ENCODE measurements at places on chromosomes 3 and 15.
A peak's percentile ranks its signal among the peaks of the same experiment; 100 is the strongest.

DNA sequence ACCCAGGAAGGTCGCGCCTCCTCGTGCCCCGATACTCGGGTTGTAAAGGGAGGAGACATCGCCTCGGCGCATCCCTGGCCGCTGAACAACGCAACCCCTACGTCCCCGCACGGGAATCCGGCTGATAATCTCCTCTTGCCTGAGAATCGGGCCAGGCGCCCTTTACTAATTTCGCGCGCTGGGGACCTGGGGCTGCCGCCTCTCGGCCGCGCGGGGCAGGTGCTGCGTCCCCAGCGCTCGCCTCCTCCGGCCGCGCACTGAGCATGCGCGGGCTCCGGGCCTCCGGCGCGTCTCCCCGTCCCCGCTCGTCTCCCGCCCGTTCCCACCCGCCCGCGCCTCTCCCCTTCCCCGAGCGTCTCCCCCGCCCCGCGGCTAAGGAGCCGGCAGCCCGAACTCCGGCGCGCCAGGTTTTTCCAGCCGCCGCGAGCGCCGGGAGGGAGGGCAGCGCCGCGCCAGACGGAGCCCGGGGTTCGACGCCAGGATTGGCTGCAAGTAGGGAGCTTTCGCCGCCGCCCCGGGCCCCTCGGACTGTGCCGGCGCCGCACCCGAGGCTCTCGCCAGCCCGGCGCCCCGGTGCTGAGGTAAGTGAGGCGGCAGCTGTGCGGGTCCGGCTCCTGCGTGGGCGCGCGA lies at the start of gene CNTN4:
TSS of gene CNTN4 (plus strand) at position 469 of the 630 bp plus-strand sequence.
- peak; percentile 94 for DNase-seq

- no peak for DNase-seq
Observed at GRCh38 chr3:185325946-185326791, 36.8 kb upstream of the MAP3K13 start.

DNA sequence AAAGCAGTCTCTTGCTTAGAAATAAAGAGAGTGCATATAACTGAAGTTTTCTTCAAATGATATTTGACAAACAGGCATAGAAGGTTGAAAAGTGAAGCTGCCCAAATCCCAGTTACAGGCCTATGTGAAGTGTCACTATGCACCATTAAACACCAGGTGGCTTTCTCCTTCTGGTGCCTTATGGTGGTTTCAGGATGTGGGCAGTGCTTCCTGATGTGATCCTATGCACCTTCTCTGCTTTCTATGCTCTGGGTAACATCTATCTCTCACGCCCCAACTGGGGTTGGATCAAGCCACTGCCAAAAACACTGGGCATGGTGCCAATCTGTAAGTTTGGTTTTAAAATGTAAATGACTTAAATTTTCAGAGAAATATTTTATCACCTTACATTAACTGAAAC lies 744.7 kb downstream of the TUSC7 start:
- no peak for DNase-seq

GRCh38 chr3:78978037-78978436 lies 789.8 kb downstream of the ROBO1 start:
- no peak for DNase-seq

GRCh38 chr15:92519709-92520108 lies 126.0 kb downstream of the ST8SIA2 start:
- DNase-seq, result no peak

DNA sequence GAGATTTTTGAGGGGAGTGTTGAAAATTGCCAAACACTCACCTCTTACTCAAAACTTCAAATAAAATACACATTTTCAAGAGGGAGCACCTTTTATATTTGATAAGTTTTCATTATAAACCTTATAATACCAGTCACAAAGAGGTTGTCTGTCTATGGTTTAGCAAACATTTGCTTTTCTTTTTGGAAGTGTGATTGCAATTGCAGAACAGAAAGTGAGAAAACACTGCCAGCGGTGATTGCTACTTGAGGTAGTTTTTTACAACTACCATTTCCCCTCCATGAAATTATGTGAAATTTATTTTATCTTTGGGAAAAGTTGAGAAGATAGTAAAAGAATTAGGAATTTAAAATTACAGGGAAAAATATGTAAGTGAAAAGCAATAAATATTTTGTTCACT lies 20.1 kb downstream of the DIPK2A start:
- no peak for DNase-seq

DNA sequence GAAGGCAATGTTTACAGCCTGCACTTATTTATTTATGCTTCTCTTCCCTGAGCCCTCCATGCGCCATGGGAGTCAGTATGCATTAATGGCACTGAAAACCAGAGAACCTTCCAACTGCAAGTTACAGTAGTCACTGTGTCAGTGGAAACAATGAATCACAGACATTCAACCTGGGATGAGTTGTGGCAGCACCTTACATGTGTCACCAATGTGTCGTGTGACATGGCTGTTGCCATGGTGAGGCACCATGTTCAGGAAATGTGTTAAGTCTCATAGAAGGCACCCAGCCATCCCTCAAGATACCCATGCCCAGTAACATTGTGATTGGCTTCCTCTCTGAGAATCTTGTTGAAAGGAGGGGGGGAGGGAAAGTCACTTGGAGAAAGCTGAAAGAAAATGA lies 105.0 kb downstream of the FOXP1 start:
- no peak for DNase-seq

- no peak for DNase-seq
Observed at GRCh38 chr3:23304424-23304823, 101.3 kb downstream of the UBE2E2 start.

DNA sequence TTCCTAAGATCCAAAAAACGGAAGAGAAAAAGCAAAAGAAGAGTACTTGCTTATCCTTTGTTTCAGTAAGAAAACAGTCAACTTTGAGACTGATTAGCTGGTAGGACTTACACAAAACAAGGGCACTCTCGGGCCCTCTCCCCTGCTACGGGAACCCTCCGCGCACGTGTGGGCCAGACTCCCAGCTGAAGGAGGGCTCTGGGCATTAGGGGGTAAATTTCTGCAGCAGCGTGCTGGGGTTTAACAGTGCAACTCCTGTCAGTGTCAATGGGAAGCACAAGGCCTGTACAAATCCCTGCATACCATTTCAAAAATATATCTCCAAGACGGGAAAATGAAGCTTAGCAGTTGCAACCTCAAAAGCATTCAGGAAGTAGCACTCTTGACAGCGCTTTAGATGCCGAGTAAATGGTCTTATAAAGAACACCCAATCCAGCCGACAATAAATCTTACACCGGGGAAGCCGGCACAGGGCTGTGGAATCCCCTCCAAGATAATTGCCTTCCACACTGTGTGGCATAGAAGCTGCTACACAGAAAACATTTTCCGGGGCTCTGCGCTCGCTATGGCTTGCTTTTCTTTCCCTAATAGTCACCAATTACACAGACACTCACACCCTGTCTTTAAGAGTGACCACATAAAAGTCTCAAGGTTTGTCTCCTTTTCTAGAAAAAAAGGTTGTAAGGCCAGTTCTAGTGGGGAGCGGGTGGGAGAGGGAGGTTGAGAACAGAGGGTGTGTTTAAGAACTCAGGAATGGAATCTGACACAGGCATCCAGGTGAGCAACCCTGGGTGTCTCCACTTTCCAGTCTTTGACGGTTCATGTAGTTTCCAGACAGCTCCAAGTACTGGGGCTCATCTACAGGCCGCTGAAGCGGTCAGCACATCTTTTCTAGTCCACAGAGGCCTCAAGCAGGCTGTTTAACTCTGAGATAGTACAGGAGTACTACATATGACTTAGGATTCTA lies 512.7 kb downstream of the FOXP1 start:
- no peak for DNase-seq

GRCh38 chr3:68060191-68060590 lies 405.8 kb upstream of the SUCLG2 start:
- DNase-seq, result no peak

GRCh38 chr3:192825657-192826200 lies 91.9 kb downstream of the MB21D2 start:
- no peak for DNase-seq

DNA sequence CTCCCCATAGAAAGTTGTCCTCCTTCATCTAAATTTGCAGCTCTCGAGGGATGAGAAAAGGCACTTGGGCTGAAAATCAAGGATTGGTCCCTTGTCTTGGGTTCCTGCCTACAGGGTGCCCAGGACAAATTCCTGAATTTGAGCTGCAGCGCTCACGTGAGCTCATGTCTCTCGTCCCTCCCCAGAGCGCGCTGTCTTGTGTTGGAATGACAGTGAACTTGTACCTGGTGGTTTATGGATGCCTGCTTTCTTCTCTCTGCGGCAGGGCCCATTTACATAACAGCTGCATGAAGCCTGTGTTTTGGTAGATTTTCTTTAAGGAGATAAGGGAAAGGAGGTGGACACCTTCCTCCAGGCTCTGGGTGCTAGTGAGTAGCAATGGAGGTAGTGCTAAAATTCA lies 4.3 kb downstream of the RYR3 start:
- DNase-seq, result no peak

GRCh38 chr15:82805994-82806406 lies at the start of gene FSD2:
Gene FSD2 (minus strand): TSS chr15:82806069. CDS start chr15:82787390, 18,679 bp downstream.
- DNase-seq, result no peak

GRCh38 chr15:87369269-87369668 lies 887.3 kb downstream of the NTRK3 start:
- DNase-seq, result no peak

DNA sequence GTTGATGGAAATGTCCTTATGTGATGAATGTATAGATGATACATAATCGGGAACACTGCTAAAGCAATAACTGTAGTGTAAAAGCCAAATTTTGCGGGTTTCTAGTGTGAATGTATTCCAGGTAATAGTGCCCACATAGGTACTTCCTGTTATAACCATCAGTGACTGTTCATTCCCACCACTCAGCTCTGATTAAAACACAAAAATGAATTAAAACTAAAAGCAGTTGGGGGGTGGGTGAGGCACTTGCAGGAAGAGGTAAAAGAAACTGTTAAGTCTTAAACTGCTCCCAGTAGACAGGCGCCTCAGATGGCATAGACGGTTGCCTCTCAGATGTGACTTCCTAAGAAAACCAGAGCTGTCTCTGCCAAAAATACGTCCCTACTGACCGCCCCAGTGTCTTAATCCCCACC lies 893 bp upstream of the MTHFS start:
- DNase-seq, result no peak

DNA sequence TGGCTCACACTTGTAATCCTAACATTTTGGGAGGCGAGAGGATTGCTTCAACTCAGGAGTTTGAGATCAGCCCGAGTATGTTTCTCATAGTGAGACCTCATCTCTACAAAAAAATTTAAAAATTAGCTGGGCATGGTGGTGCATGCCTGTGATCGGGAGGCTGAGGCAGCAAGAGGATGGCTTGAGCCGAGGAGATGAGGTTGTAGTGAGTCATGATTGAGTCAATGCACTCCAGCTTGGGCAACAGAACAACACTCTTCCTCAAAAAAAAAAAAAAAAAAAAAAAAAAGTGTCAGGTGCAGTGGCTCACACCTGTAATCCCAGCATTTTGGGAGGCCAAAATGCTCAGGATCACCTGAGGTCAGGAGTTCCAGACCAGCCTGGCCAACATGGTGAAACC lies 2.4 kb downstream of the RPL39L start:
- DNase-seq, result no peak

DNA sequence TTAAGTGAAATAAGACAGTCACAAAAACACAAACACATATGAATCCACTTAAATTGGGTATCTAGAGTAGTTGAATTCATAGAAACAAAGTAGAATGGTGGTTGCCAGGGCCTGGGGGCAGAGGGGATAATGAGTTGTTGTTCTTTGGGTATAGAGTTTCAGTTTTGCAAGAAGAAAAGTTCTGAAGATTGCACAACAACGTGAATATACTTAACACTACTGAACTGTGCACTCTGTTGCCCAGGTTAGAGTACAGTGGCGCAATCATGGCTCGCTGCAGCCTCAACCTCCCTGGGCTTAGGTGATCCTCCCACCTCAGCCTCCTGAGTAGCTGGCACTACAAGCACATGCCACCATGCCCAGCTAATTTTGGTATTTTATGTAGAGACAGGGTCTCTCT lies 14.9 kb downstream of the GRAMD2A start:
- DNase-seq, result no peak

- no peak for DNase-seq
Observed at GRCh38 chr15:100777821-100778220, 101.8 kb upstream of the ALDH1A3 start.

DNA sequence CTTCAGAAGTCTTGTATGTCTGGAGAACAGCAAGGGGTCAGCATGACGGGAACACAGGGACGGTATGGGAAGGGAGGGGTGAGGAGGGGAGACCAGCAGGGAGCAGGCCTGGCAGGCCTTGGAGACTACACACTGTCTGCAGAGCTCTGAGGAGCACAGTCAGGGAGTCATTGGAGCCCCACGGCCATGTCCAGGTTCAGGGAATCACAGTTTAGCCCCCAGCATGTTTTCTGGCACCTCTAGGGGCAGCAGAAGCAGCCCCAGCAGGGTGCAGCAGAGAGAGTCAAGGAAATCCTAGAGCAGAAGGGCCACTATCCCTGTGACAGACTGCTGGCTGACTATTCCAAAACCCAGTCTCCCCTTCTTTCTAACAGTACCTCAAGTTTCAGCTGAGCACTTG lies 3.2 kb downstream of the LAMP3 start:
- no peak for DNase-seq

- DNase-seq, result no peak
Observed at GRCh38 chr15:54045397-54045796, 67.2 kb downstream of the UNC13C start.

DNA sequence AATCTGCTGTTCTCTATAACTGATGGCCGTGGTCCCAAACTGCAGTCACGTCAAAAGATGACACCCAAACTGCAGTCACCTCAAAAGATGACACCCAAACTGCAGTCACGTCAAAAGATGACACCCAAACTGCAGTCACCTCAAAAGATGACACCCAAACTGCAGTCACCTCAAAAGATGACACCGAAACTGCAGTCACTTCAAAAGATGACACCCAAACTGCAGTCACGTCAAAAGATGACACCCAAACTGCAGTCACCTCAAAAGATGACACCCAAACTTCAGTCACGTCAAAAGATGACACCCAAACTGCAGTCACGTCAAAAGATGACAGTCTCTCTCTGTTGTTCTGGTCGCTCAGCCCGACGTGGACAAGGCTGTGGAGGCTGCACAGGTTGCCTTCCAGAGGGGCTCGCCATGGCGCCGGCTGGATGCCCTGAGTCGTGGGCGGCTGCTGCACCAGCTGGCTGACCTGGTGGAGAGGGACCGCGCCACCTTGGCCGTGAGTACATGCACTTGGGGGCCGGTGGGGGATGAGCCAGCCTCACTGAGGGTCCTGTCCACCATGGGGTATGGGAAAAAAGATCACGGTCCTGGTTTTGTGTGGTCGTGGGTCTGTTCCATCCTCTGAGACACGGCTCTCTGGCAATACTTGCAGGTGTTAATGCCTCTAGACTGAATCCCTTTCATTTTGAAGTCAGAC lies 7.7 kb downstream of the ALDH1A3 start:
- no peak for DNase-seq

- DNase-seq, result peak; percentile 15
Observed at GRCh38 chr3:181316482-181316881, 326.9 kb upstream of the DNAJC19 start.

GRCh38 chr3:71499227-71499876 lies 84.2 kb downstream of the FOXP1 start:
- no peak for DNase-seq

DNA sequence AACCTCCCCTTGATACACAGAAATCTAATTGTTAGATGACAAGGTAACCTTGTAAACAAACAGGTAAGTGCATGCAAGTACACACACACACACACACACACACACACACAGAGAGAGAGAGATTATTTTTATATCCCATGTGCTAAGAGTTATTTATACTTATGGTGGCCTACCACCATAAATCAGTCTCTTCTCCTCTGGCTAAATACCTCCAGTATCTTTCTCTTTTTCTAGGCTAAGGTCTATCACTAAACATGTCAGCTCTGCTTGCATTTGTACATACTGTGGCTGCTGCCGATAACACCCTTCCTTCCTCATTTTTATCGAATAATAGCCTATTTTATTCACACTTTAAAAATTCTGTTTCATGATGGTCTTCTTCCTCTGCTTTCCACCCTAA lies 172.4 kb downstream of the CNTN3 start:
- DNase-seq, result no peak

GRCh38 chr3:151322511-151322910 lies 5.9 kb upstream of the GPR87 start:
- no peak for DNase-seq
